Fibroblast of mammary gland (primary cell): ENCODE measurements at places on chromosomes 16 and 17.

- DNase-seq, result no peak
Observed at GRCh38 chr17:68627956-68628575, 26.9 kb upstream of the FAM20A start.

DNA sequence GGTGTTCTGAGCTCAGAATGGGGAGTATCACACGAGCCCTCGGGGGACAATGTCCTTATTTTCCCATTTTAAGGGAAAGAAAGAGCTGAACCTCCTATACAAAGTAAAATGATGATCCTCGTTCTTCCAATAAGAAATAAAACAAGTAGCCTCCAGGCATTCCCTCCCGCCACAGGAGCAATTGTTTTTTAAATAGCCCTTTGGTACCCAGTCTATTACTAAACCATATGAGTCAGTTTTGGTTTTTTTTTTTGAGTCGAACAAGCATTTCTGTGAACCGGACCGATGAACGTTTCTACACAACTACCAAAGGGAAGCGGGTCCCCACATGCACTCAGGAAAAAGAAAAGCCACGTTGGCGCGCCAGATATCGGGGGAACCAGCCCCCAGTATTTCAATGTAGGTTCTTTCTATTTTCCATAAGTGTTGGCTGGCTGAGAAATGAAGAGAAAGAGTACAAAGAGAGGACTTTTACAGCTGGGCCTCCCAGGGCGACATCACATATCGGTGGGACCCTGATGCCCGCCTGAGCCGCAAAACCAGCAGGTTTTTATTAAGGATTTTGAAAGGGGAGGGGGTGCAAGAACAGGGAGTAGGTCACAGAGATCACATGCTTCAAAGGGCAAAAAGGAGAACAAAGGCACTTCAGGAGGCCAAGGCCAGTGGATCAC, 3.8 kb upstream of the DCXR start:
- DNase-seq, result peak; percentile 40

- DNase-seq, result no peak
Observed at GRCh38 chr17:57666946-57667345, 78.2 kb downstream of the CCDC182 start.

GRCh38 chr17:15973834-15974233, 25.7 kb downstream of the ZSWIM7 start:
- no peak for DNase-seq

- no peak for DNase-seq
Observed at GRCh38 chr17:55259684-55260111, 5.1 kb upstream of the HLF start.

DNA sequence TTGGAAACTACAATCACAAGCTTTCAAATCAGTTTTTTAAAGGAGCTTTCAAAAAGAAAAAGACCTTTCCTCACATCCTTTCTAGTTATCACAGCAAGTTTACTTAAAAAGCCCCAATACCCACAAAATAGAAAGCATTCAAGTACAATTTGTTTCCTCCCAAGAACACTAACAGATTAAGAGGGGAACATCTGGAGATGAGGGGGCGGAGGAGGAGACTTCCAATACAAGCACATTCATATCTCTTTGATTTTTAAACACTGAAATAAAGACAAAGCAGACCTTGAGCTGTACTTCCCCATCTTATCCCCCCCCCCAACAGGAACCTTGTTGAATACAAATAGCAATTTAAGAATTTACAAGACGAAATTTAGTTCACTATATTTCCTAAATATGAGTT, 2.0 kb downstream of the YWHAE start:
- peak; percentile 60 for DNase-seq
